ENCODE measurements at places on chromosomes 4 and X.

GRCh38 chr4:24550441-24551175 is 33.7 kb downstream of the DHX15 start:
- no peak for DNase-seq

DNA sequence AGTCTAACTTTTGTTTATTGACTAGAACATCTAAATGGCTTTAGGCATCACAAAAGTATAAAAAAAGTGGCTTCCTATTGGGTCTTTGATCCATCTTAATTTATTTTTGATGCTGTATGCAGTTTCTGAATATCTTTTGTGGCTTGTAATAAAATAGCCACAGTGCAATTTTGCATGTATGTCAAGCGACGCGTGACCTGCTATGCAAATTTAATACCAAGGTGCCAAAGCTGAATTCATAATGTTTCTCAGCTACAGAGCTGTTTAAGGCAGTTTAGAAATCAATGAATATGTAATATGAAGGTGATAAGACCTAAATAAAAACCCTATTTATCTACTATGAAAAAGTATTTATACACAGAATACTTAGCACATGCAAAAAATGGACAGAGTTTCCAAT is 197.8 kb downstream of the AFF2 start:
- DNase-seq, result no peak

GRCh38 chr4:141977433-141977832 is 341.1 kb downstream of the IL15 start:
- no peak for DNase-seq

DNA sequence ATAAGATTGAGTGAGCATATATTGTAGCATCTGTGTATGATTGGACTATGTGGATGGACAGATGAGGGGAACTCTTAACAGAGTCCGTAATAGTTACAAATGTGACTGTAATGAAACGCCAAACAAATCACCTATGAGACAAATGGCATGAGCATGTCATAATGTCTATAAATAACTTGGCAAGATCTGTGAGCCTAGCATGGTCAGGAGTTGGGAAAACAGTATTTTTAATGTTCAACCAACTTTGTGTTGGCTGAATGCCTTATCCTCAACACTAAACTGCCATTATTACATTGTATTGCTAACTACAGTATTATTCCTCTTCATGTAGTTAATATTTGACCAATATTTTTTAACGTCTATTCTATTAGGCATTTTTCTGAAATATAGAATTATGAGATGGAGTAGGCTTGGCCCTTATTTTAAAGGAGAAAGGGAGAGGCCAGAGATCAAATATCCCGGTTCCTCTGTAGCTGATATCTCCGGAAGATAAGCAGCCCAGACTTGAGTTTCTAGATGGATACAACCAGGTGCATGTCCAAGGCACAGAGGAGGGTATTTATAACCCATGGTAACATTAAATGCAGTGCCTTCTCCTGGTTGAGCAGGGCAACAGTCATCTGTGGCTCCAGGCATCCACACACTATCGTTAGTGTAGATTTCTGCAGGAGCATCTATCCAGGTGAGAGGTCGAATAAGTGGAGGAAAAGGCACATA is 32.7 kb downstream of the PF4 start:
- no peak for DNase-seq

DNA sequence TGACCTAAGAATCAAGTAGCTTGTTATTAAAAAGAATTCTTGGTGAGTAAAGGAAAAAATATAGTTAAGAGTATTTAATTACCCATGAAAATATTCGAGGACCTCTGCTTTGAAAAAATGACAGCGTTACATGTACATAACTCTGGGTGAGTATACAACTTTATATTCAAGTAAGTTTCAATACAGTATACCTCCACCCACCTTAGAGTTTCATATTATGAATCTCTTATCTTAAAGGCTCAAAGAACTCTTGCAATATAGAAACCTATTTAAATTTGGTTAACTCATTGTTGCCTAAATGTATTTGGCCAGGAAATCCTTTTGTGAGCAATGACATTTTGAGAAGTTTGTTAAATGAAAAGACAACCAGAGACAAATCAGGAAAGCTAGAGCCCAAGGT is 138.2 kb downstream of the QDPR start:
- DNase-seq, result no peak

- no peak for DNase-seq
These were observed 10.5 kb upstream of the TLR3 start for GRCh38 chr4:186058253-186058979.

- no peak for DNase-seq
These were observed 17.3 kb upstream of the CXCL8 start for GRCh38 chr4:73723023-73723422.

Measured in NCI-H187 treated with DMSO at 0.1 percent for 48 hours (cell line).